ENCODE measurements at places on chromosomes 7 and 10. TPM values are rescaled to one million over a fixed set of nuclear protein-coding genes. Genes with fewer than 3 reads are reported as not detected.

CCDC146 gene
- 11.4 TPM for total RNA-seq

SORCS1 gene
- 0.16 TPM for total RNA-seq

SEC23IP gene
- 62.3 TPM for total RNA-seq

DNA sequence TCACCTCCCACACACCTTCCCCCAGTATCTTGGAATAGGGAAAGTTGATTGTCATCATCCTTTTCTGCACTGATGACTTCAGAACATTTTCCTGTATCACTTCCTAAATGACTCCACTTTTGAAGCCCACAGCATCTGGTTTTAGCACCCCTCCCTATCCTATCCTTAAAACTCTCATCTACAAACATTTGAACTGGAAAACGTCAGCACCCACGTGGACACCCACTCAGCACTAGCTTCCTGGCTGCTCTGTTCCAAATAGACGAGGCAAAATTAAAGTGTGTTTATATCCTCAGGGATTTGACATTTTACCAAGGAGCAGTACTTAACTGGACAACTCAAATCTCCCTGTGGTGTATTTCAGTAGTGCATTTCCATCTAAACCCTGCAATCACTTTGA lies 73.9 kb downstream of the REEP3 start:
- DNase-seq = no peak

DNA sequence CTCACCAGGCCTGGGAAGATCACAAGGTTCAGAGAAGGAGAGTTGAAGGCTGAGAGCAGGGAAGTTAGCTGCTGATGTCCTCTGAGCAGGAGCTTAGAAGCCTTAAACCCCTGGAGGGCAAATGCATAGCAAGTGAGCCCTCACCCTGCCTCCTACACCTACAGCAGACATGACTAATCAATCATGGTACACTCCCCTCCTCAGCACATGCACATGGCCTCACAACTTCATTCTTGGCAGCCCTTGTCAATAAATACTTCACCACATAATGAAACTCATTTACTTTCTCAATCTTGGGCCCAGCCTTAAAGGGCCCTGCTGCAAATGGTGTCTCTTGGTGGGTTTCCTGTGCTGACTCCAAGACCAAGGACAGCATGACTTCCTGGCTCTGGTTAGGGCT lies 12.9 kb downstream of the MMRN2 start:
- DNase-seq = no peak

- DNase-seq = no peak
Observed at GRCh38 chr10:131820626-131821025, 80.2 kb upstream of the PPP2R2D start.

GRCh38 chr10:63579371-63580014 lies 58.3 kb downstream of the REEP3 start:
- DNase-seq = no peak

DNA sequence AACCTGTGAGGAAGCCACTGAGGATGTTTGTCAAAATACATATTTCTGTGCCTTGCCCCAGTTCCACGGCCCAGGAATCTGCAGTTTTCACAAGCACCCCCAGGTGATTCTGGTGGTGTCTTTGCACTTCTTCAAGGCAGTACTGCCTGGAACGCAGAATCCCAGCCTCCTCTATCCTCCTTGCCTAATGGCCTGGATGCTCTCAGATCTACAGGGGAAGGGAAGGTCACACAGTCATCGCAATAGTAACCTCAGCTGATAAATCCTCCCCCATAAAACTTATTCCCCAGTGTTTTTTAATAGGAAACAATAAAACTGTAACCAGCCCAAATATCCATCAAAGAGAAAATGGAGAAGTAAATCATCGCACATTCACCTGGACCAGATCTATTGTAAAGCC lies 78.3 kb downstream of the EGFR start:
- DNase-seq = no peak

PNLIP gene
- 1.5 TPM for total RNA-seq

DNA sequence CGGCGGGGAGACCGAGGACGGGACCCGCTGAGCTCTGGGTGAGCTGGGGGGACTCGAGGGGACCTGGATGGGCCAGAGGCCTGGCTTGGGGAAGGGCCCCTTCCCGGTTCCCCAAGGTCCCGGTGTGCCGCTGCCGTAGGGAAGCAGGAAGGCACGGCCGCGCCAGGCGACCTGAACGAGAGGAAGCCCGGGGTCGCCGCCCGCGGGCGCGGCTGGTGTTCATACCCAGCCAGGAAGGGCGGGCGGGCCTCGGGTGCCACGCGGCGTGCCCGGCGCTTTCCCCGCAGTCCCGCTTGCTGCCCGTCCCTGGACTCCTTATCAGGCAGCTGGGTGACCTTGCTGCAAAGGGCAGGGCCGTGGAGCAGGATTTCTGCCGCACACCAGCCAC lies 38.0 kb downstream of the ZNF777 start:
- no peak for DNase-seq

- DNase-seq = no peak
Observed at GRCh38 chr7:158403013-158403821, 184.4 kb downstream of the PTPRN2 start.

MBL2 gene
- not detected for total RNA-seq

SFRP4 gene
- total RNA-seq = 64.3 TPM

TASOR2 gene
- 55.8 TPM for total RNA-seq

AKR1C8 gene
- 1.3 TPM for total RNA-seq

DNA sequence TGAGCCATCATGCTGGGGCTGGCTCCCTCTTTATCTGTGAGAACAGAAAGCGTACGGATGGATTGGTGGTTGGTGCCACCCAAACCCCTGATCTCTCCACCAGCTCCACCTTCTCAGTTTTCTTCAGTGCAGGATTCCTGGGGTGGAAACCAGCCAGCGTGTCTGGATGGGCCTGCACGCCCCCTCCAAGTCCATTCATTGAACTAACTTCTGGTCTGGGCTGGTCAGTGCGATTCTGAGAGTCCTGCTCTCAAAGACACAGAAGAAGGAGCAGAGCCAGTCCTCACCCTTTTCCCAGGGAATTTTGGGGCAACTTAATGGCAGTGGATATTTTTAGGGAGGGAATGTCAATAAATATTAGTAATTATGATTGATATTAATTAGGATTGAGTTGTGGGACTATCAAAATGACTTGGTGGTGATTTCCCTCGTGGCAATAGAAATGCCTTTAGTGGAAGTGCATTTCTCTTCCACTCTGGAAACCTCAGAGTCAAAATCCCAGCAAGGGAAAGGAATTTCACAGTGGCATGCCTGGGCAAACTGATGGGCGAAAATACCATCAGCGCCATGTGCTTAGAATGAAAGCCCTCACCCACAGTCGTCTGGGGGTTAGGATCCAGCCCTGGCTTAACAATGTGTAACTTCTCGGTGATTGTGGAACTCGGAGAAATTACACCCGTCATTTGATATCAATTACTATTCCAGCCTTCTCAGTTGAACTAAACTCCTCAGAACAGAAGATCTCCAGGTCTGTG lies 69.3 kb upstream of the EEPD1 start:
- DNase-seq = no peak

TMEM176B gene
- 57.8 TPM for total RNA-seq

PNLIPRP2 gene
- 1.1 TPM for total RNA-seq

All from mesenteric fat pad (tissue), 1 donor.